ENCODE measurements at places on chromosomes 6 and 20.
A peak's percentile ranks its signal among the peaks of the same experiment; 100 is the strongest.

DNA sequence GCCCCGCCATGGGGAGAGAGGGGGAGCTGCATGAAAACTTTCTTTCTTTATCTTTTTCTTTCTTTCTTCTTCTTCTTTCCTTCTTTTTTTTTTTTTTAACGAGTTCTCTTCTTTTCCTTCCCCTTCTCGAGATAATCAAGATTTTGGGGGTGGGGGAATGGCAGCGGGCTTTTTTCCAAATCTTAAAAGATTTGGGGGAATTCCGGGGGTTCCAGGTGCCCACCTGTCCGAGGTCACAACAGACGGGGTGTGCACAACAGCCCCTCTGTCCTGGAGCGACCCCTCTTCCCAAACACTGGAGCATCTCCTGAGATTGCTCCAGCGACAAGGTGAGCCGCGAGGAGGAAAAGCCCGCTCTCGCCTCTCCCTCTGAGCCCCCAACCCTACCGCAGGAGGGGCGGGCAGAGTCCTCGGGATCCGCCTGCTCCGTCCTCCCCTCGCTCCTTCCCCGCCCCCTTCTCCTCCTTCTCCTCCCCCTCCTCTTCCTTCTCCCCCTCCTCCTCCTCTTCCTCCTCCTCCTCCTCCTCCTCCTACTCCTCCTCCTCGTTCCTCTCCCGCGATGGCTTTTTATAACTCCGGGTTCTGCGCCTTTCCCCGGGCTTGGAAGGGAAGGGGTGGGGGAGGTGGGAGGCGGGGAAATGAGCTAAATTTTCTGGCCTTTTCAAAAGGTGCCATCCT, 689 bp upstream of the KCNB1 start:
- DNase-seq: peak; percentile 40

GRCh38 chr6:127103482-127103881, 15.0 kb upstream of the RSPO3 start:
- DNase-seq: no peak

DNA sequence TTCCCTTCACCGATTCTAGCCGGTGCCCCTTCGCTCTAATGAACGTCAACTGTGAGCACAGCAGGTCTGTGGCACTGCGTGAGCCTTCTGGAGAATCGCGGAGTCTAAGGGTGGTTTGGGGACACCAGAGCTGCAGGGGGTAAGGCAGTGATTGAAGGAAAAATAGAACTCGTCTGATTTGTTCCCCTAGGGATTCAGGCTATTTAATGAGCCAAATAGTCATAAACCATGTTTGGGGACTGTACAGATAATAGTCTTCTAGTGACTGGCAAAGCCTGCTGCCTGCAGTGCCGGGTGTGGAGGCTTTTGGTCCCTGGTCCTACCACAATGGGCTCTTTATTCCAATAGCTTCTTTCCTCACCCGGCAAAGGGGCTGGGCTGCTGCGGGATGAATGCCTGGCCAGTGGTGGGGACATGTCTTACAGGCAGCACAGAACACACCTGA, 11.1 kb upstream of the NTSR1 start:
- DNase-seq: no peak

- no peak for DNase-seq
Observed at GRCh38 chr20:56922497-56922896, 293.4 kb downstream of the TFAP2C start.

- peak; percentile 19 for DNase-seq
Observed at GRCh38 chr6:166005944-166006899, 161.4 kb downstream of the TBXT start.

DNA sequence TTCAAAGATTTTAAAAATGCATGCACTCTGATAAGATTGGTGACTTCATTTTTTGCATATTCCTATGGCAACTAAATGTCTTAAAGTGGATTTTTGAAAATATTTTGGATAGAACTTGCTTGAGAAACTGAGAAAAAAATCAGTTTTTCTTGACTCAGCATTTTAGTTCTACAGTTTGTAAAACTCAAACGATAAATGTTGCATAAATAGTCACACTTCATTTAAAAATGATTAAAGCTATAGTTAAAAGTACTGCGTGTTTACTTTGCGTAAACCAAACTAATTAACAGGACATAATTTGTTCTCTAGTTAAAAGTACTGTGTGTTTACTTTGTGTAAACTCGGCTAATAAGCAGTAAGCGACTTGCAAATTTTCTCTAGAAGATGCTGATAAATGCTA, 28.3 kb upstream of the MEI4 start:
- no peak for DNase-seq

GRCh38 chr20:49906101-49906604, 9.2 kb downstream of the SPATA2 start:
- no peak for DNase-seq

DNA sequence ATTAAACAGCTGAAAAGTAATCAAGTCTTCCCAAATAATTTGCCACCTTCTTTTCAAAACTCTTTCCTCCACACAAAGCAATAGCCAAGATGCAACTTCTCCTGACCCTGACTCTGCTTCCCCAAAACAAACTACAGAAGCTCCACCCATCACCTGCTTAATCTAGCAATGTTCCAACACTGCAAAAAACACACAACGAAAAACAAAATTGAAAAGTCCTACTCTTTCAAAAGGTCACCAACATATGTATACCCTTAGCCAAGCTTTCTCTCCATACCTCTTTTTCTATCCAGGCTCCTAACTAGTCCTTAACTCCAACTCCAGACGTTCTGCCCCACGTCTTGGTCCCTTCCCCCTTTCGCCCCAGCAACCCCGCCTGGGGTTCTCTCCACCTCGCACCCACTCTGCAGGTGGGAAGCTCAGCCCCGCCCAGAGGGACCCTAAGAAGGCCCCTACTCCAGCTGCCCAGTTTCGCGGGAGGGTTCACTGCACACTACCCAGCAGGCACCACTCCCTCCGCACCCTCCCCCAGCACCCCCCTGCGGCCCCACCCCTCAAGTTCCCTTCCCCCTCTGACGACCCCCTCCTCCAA, 717 bp downstream of the CSNK2A1 start:
- DNase-seq: peak; percentile 5

All from MG63 (cell line).